Cardiac ventricle fibroblast (primary cell): ENCODE measurements at places on chromosomes 3 and 15. TPM values are rescaled to one million over a fixed set of nuclear protein-coding genes. Genes with fewer than 3 reads are reported as not detected.

THRB gene
- 8.2 and 9.8 TPM in 2 replicates for total RNA-seq

CPLX3 gene
- not detected in 2 replicates for total RNA-seq

OR5K2 gene
- not detected in 2 replicates for total RNA-seq

CMTM6 gene
- 32.6 and 43.0 TPM in 2 replicates for total RNA-seq

IGSF10 gene
- total RNA-seq = 11.6 and 14.9 TPM in 2 replicates

ECT2 gene
- 6.7 and 7.2 TPM in 2 replicates for total RNA-seq

LRRC3B gene
- not detected in 2 replicates for total RNA-seq

SRGAP3 gene
- total RNA-seq = 2.8 and 3.7 TPM in 2 replicates

STOML1 gene
- 12.7 and 13.8 TPM in 2 replicates for total RNA-seq

CFAP20DC gene
- 0.06 and 0.98 TPM in 2 replicates for total RNA-seq

KCNAB1 gene
- not detected in 2 replicates for total RNA-seq

STARD9 gene
- 1.8 and 2.4 TPM in 2 replicates for total RNA-seq

RAB43 gene
- total RNA-seq = 11.3 and 18.5 TPM in 2 replicates

FGF7 gene
- 129 and 165 TPM in 2 replicates for total RNA-seq

TNNC1 gene
- 0.31 TPM in 1 of 2 replicates, not detected in the other for total RNA-seq

EAF1 gene
- 13.6 and 14.9 TPM in 2 replicates for total RNA-seq

TLR9 gene
- total RNA-seq = not detected in 2 replicates

EFCC1 gene
- total RNA-seq = 0.06 TPM in 1 of 2 replicates, not detected in the other
